Activated naive CD4-positive, alpha-beta T cell treated with Interleukin-2 at 50 U/mL for 16 hours (primary cell): ENCODE measurements at places on chromosomes 7 and 10.

DNA sequence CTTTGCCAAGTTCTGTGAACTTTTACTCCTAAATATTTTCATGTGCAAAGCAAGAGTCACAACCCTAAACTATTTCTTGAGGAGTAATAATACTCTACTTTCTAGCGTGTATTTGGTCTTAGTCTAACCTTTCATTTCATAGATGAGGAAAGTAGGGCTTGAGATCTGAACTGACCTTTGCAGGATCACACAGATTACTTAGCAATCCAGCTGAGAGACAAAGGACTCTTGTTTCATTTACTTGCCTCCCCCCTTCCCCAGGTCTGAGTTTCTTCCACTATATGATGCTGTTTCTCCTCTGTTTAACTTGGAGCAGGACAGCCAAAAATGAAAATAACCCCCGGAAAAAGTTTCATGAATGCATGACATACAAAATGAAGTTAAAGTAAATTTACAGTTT, 75.3 kb upstream of the PTN start:
- DNase-seq: no peak

- DNase-seq: peak; percentile 86
Measured at GRCh38 chr7:3063016-3063753, 19.5 kb upstream of the CARD11 start.

- no peak for DNase-seq
Measured at GRCh38 chr10:87038286-87038717, 18.2 kb downstream of the FAM25A start.

DNA sequence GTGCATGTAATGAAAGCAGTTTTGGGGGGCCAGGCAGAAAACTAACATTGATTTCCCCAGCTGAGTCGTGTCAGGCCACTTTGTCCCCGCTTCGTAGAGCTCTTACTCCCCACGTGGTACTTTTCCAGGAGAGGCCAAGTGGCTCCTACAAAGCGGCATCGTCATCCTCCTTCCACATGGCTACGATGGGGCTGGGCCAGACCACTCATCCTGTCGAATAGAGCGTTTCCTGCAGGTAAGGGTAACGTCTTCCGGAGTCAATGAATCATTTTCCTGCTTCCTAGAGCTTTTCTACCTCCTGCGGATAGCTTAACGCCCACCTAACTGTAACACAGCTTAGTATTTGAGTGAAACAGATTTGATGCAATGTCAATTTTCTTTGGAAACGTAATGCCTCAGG, 21.7 kb upstream of the SEC61A2 start:
- DNase-seq: no peak

DNA sequence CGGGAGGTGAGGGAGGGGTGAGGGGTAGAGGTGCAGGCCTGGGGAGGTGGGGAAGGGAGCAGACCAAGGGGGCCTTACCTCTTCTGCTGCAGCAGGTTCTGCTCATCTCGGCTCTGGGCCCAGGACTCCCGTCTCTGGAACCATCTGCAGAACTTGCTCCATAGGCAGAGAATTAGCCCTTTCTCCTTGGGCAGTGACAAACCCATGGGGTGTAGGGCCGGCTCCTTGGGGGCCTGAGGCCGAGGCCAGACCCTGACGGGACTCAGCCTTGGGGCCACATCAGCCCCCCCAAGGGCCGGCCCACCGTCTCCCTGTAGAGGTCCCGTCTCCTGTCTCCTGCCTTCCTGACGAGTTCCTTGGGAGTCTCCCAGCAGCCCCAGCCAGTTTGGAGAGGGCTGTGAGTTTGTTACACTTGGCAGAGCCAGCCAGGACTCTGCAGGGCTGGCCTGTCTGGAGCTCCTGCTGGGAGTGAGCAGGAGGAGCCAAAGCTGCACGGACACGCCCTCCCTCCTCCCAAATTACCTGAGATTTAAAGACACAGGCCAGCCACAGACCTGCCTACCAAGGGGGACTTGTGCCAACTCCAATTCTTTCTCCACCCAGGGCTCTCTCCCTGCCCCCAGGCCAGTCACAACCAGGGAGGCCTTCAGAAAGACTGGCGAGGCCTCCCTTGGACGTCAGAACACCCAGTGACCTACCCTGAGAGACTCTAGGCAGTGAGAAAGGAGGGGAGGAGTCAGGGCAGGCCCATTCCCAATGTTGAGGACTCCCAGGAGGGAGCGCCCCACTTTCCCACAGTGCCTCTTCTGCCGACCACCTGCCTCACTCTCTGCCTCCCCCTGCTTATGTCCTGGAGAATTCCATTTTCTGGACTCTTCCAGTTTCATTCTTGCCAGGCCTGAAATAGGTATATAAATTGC, at the start of gene TRPV6:
TSS of gene TRPV6 (minus strand) at position 435 of the 920 bp plus-strand sequence.
- no peak for DNase-seq

GRCh38 chr10:92550924-92551323, 23.0 kb downstream of the IDE start:
- no peak for DNase-seq

DNA sequence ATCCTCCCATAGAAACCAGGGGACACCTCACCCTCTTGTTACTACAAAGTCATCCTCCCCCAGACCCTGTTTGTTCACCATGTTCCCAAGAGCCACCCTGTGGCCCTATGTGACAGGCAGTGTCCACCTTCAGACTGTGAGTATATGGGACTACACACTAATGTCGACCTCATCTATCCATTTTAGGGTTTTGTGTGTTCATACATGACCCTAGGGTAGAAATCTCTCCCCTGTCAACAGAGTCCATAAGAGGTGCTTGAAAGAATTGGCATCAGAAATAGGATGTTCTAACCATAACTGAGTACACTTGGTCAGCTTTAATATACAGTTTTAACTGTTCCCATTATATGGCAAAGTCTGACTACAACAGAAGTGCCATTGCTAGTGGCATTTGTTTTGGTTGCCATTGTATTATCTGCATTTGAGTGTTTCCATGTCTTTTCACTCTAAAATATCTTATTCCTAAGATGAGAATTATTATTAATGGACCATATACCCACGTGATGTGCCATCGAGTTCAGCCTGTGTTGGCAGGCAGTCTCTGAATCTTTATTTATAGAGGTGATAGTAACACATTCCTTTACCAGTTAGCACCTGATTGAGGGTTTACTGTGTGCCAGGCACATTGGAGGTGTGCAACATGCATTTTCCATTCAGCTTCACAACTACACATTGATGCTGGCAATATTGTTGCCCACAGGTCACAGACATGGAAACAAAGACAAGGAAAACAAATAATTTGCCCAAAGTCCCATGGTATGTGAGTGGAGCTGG, 590.6 kb upstream of the IGFBP3 start:
- no peak for DNase-seq

GRCh38 chr7:134478707-134479106, 19.8 kb upstream of the AKR1B1 start:
- DNase-seq: no peak
